Motor neuron (in vitro differentiated cells): ENCODE measurements at places on chromosomes 6 and 20.
A peak's percentile ranks its signal among the peaks of the same experiment; 100 is the strongest.

DNA sequence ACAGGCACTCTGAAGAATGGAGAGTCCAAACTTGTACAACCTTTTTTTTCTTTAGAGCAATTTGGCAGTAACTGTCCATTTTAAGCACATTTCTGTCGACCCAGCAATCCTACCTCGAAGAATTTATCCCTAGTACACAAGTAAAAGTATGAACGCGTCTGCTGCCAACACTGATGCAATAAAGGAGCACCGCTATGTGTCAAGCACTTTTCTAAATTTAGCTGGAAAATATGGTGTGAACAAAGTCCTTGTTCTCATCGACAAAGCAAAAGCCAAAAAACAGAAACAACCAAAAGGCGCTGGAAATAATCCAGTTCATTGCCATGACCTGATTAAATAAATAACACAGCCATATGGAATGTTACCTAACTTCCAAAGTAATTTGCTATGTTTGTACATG is 1.1 kb downstream of the DPM1 start:
- ATAC-seq, result no peak

GRCh38 chr6:82033631-82034211 is 213.8 kb downstream of the IBTK start:
- no peak for ATAC-seq

GRCh38 chr6:158772172-158772571 is 47.0 kb downstream of the EZR start:
- ATAC-seq, result no peak

DNA sequence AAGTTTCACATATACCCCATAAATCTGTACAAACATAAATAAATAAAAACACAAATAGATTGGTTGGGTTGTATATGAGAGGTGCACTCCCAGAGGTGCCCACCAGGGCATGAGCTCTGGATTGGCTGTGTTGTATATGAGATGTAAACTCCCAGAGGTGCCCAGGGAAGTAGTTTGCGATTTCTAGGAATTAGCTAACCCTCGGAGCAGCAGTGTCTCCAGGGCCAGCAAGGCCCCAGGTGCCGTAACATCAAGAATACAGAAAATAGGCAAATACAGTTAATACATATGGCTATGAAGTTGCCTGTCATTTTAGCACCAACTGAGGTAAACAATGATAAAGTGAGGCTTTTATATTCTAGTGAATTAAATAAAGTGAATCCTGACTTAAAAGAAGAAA is 5.4 kb upstream of the GINM1 start:
- no peak for ATAC-seq

DNA sequence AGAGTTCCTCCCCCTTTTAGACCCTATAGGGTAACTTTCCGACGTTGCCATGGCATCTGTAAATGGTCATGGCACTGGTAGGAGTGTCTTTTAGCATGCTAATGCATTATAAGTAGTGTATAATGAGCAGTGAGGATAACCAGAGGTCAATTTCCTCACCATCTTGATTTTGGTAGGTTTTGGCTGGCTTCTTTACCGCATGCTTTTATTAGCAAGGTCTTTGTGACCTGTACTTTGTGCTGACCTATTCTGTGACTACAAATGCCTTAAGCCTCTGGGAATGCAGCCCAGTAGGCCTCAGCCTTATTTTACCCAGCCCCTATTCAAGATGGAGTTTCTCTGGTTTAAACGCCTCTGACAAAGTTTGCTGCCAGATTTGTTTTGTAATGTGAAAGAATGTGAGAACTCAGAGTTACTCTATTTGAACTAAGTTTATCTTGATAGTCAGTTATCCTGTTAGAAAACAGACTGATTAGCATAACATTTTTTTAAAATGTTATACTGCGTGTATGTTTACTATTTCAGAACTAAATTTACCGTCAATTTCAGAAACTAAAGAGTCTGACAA is 111.3 kb upstream of the PRSS16 start:
- ATAC-seq, result no peak

DNA sequence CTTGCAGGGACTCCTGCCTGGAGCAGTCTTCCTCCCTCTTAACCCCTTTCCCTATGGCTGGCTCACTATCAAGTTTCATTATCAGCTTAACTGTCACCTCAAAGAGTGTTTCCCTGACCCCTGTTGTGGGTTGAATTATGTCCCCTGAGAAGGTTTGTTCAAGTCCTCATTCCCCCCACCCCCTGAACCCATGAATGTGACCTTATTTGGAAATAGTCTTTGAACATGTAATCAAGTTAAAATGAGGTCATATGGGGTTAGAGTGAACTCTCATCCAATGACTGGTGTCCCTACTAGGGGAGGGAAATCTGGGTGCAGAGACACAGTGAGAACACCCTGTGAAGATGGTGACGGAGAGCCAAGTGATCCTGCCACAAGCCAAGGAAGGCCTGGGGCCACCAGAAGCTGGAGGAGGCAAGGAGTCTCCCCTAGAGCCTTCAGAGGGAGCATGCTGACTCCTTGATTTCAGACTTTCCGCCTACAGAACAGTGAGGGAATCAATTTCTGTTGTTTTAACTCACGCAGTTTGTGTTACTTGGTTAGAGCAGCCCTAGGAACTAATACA is 165.2 kb upstream of the TOP1 start:
- no peak for ATAC-seq

GRCh38 chr20:44861531-44862006 is 23.9 kb upstream of the YWHAB start:
- peak; percentile 56 for ATAC-seq

GRCh38 chr20:45061244-45061643 is 39.7 kb downstream of the KCNS1 start:
- ATAC-seq, result no peak

- ATAC-seq, result no peak
Observed at GRCh38 chr6:1958257-1958656, 287.1 kb downstream of the GMDS start.

- ATAC-seq, result peak; percentile 34
Observed at GRCh38 chr20:53126185-53126584, 154.0 kb downstream of the TSHZ2 start.

DNA sequence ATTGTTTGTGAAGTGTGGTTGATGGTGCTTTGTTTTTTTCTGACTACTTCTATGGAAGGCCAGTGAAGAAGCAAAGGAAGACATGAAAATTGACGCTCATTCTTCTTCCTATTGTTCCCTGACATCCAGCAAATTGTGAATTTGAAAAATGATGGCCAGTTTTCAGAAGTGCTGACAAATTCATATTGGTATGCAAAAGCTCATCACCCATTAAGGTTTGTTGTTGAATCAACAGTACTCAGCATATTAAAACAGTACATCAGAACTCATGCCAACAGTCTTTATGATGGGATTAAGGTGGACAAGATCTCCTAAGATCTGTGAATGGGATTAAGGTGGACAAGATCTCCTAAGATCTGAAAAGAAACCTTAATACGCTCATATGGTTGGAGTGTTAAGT is 1.0 kb upstream of the MTG2 start:
- no peak for ATAC-seq

DNA sequence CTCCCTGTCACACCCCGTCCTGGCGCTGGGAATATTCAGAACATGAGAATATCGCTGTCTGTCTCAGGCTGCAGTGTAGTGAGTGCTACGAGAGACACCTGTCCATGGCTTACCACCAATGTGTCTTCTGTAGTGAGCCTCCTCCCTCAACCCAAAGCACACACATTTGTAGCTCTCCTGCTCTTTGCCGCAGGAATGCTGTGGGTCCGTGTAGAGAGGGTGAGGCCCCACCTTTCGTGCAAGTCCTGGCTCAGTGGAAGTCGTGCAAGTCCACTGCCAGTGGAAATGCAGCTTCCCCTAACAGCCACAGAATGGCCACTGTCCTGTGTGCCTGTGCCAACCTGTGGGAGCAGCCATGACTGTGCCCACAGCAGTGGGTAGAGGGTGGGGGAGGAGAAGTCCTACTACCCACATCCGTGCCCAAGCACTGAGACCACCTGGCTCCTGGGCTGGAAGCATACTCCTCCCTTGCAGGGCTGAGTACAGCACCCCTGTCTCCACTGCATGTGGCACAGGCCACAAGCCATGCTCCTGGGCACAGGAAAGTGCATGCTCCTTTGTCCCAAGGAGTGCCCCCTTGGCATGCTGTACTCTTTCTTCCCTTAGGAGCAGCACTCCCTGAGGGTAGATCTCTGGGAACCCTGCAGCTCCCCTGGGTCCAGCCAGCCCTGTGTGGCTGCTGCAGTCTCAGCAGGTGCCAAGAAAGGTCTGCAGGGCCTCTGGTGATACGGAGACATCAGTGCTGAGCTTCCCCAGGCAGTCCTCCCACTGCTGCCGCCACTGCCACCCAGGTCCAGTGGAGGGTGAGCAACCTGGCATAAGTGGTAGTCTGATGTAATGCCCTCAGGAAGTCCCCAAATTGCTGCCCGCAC is 28.0 kb downstream of the IGF2R start:
- ATAC-seq, result no peak

GRCh38 chr6:108260126-108260808 is 573 bp downstream of the SNX3 start:
- ATAC-seq, result peak; percentile 42

GRCh38 chr6:165274611-165275010 is 34.8 kb downstream of the C6orf118 start:
- ATAC-seq, result no peak

- no peak for ATAC-seq
Observed at GRCh38 chr6:141521440-141521839, 611.3 kb upstream of the GJE1 start.

DNA sequence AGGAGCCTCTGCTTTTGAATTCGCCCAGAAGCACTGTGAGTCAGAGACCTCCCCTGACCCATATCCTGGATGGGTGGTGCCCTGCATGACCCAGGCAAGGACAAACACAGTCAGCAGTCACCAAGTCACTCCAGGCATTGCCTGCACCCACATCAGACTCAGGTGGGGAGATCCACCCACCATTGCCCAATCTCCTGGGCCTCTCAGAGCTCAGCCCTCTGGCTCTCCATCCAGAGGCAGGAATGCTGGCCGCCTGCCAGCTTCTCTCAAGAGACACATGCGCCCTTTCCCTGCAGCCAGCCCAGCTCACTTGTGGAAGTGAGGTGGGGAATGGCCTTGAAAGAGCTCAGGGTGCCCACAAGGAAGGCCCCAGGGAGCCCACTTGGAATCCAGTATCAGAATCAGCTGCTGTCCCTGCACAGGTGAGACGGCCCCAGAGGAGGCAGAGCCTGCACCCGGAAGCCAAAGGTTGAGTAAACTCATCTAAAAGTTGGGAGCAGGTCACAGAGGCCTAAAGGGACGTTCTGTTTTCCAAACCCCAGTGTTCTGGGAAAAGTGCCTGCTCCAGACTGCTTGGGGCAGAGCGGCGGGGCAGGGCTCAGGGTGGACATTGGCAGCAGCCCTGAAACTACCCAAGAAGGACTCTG is 129.8 kb downstream of the PREX1 start:
- peak; percentile 83 for ATAC-seq

DNA sequence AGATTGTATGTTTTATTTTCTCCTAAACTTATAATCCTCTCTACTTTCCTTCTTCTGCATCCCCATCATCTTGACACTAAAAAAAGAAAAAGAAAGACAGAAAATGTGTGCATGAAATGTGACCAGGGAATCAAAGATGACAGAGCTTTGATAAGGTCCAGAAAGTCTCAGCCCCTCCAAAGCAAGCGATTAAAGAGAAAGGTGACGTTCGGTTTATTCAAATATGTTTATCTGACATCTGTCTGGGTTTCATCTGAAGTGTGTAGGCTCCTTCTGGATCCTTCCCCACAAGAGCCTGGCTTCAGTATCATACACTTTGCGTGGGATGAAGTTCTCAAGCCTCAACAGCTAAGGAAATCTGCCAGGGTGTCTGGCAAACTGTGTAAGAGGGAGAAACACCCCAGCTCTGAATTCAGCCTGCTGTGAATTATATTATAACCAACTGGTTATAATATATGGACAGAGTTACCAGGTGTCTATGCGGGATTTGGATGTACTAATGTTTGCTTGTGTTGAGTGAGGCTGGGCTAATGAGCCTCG is 263.0 kb downstream of the ZNF217 start:
- ATAC-seq, result no peak

- ATAC-seq, result no peak
Observed at GRCh38 chr6:21360336-21360735, 233.2 kb upstream of the SOX4 start.

GRCh38 chr20:17437251-17437650 is 93.9 kb downstream of the BFSP1 start:
- ATAC-seq, result no peak

GRCh38 chr20:18727032-18727508 is 86.5 kb upstream of the SCP2D1 start:
- no peak for ATAC-seq

DNA sequence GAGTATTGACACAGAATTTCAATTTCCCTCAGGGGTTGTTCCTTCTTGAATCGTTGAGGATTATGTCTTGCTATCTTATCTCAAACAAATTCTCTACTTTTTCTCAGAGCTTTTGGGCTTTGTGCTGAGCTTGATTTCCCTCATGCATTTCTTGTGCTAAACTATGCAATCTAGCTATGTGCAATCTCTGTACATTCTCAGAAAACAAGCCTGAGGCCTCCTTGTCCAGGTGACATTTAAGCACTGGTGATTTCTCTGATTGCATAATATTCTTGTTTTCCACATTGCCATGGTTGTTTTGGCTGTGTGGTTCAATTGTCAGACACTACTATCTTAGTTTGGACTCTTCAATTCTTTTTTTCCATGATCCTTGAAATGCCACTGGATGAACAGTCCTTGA is 81.2 kb upstream of the MAN1A1 start:
- no peak for ATAC-seq

- peak; percentile 91 for ATAC-seq
Observed at GRCh38 chr6:87472525-87473418, at the start of gene SLC35A1. Gene SLC35A1 (plus strand): TSS chr6:87472974. CDS start chr6:87473004, 30 bp downstream.

DNA sequence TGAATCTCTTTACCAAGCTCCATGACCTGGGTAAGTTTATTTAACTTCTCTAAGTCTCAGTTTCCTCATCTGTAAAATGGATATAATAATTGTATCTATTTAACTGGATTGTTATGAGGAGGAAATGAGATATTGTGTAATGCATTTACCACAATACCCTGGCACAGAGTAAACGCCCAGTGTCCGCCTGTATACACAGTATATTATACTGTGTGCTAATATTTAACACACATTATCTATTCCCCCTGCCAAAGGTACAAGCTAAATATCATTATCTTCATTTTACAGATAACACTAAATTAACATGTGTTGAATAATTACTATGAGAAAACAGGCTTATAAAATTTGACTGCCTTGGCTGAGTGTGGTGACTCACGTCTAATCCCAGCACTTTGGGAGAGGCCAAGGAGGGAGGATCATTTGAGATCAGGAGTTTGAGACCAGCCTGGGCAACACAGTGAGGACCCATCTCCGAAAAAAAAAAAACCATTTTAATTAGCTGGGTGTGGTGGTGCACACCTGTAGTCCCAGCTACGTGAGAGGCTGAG is 38.7 kb upstream of the TNFRSF21 start:
- no peak for ATAC-seq

DNA sequence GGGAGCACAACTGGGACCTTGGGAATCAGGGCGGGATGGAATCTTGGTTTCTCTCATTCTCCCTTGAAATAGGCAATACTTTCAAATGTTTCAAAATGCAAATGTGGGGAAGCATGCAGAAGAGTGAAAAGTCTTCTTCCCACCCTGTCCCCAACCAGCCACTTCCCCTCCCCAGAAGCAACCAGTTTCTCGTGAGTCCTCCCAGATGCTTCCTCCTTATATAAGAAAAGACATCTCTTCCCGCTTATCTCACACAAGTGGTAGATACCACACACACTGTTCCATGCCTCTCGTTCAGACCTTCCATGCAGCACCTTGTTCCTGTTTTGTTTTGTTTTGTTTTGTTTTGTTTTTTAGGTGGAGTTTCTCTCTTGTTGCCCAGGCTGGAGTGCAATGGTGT is 25.1 kb downstream of the HCK start:
- ATAC-seq, result no peak
